ENCODE measurements at places on chromosomes 3 and 15.

- no peak for DNase-seq
Measured at GRCh38 chr3:139425745-139426400, 36.4 kb upstream of the COPB2 start.

DNA sequence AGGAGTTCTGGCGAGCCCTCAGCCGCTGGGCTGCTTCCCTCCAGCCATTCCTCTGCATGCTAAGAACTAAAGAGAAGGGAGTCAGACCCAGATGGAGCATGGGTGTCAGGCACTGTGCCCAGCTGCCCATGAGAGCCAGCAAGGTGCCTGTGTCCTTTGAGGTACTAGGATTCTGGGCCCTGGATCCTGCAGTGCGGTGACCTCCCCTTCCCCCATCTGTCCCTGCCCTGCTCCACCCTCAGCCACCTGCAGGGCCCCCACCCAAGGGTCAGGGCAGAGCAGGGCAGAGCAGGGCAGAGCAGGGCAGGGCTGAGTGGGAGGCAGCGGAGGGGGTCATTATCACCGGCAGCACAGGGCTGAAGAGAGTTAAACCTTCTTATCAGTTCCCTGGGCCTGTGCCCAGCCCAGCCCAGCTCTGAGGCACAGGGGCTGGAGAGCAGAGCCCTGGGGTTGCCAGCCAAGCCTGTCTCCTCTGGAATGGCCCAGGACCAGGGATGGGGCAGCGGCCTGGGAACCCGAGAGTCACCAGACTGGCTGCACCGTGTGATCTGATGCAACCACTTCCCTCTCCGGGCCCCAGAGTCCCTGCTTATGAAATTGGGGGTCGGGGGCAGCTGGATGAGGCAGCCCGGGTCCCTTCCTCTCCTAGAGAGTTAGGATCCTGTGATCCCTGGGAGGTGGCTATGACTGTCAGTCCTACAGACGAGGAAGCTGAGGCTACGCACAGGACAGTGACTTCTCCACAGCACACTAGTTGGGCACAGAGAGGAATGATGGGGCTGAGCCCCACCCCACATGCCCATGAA lies 17.3 kb downstream of the ZDHHC19 start:
- DNase-seq = no peak

DNA sequence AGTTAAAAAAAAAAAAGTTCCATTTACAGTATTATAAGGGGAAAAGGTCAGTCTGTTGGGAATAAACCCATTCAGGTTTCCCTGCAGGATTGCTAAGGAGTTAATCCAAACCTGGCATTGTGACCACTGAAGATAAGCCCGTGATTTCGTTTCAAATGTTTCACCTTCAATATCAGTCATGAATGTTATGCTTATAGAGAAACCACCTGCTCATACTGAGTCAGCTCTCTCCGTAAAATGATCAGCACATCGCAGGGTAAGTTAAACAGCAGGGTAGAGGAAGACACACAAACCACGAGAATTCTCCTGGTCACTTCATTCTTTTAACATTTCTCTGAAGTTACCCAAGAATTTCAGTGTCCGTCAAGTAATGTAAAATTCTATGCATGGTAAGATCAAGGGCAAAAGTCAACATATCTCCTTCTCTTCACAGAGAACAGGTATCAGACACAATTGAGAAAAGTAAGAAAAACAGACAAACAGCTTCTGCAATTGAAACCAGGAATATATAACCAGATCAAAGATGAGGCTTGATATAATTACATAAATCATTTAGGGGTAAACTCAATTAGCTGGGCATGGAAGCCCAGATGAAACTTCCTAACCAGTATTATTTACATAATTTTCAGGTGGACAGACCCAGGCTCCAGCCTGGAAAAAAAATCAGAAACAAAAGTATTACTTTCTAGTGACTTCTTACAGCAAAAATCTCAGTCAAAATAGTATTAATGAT lies 67.6 kb upstream of the ARHGEF3 start:
- DNase-seq = no peak

DNA sequence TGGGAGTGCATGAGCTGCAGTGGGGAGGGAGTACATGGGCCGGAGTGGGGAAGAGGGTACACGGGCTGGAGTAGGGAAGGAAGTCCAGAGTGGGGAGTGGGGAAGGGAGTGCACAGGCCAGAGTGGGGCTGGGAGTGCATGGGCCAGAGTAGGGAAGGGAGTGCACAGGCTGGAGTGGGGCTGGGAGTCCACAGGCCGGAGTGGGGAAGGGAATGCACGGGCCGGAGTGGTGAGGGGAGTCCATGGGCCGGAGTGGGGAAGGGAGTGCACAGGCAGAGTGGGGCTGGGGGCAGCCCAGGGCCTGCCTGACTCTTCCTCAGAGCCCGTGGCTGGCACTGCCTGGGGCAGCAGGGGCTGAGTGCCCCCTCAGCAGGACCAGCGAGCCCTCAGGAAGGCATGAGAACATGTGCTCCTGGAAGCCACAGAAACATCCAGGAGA lies 40.7 kb downstream of the KLF15 start:
- no peak for DNase-seq

DNA sequence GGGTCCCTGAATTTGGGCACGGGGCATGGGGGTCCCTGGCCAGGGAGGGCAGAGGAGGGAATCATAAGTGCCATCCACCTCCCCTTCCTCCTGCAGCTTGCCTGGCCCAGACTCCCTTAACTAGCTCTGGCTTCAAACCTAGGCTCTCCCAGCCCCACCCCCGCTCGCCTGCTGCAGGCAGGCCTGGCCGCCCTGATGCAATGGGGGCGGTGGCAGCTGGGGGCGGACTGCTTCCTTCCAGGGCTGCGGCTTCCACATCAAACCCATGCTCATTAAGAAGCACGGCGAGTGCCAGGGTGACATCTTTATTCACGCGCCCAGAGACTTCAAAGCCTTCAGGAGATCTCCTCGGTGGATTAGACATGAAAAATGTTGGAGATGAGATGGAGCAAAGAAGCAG lies 123.1 kb downstream of the TPRA1 start:
- DNase-seq = no peak

GRCh38 chr15:61759639-61760038 lies 300.6 kb downstream of the VPS13C start:
- DNase-seq = no peak

GRCh38 chr3:8001712-8002111 lies 499.9 kb upstream of the LMCD1 start:
- DNase-seq = no peak

DNA sequence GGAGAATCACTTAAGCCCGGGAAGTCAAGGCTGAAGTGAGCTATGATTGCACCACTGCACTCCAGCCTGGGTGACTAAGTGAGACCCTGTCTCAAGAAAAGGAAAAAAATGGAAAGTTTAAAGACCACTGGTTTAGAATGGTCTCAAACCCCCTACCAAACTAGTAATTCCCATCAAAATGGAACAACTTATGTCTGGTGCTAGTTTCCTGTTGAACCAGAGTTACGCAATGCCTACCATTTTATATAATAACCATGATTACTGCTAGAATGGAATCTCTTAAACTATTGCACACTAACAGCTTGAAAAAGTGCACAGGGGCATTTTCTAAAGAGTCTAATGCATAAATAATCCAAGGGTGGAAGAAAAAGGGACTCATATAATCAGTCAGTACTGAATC lies 43.6 kb downstream of the DMXL2 start:
- DNase-seq = no peak

DNA sequence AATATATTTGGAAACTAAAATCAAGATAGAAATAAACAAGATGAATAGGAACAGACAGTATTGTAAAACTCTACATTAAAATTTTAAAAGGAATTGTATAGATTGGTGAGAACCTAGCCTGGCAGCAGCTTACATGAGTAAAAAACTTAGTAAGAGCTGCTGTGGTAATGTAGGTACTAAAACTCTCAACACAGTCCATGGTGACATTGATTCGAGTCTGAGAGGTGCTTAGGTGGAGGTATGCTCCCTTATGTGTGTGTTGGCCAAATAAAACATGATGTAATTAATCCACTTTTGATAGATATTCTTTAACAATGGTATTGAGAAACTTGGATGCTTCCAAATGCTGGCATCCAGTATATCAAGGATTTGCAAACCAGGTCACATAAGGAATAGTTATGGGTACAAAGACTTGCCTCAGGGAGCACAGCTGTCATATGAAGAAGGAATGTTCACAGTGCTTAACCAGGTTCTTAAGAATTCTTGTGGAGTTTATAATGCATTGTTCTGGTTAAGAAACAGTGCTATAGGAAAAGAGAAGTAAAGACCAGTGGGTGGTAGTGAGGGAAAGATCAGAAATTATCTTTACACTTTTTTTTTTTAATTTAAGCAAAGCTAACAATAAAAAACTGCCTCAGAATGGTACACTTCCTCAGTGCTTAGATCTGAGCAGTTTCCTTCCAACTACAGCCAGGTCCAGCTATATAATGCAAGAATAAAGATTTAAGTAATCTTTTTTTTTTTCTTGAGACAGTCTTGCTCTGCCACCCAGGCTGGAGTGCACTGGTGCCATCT lies 24.6 kb upstream of the IL20RB start:
- no peak for DNase-seq

DNA sequence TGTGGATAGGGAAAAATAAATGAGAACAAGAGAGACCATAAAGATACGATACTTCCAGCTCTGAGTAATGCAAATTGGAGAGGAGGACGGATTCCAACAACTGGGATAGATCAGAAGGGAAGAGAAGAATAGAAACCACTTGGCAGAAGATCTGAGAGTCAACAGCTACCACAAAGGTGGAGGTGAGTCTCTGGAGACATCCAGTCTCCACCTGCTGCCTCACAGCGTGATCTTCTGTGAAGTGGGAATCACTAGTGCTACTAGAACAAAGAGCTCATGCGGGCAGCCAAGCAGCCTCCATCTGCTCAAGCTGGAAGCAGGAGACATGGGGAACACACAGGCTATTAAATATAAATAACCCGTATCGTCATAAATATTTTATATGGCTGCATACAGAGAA lies 558.5 kb upstream of the CFAP20DC start:
- no peak for DNase-seq

DNA sequence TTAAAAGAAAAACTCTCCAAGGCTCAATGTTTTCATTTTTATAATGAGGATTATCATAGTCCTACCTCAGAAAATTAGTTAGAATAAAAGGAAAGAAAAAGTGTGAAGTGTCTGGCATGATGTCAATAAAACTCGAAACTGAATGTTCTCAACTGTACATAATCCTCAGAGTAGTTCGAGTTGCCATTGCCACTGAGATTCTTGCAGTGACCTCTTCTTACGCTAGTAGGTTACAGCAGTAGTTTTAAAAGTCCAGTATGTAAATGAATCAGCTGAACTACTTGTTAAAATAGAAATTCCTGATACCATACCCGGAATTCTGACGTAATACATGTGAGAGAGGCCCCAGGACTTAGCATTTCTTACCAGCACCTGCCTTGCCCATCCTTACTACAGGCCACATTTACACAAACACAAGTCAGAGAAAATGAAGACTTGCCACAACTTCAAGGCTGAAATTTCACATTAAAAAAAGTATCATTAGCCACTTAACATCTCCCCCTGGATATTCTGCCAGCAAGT lies 502.6 kb downstream of the FGF12 start:
- DNase-seq = no peak

DNA sequence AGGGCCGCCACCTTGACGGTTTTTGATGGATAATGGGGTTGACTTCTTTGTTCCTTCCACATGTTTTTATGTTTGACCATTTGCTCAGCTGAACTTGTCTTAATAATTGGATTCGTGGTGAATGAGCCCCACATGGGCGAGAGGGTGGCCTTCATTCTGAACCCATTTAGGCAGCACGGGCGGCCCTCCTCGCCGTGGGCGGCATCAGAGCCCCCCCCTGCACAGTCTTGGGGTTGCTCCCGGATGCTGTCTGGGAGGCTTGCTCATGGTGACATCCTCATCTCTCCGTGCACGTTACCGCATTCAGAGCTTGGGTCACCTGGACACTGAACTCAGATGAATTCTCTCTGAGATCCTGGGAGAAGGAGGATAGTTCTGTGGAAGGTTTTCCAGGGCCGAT lies 172.3 kb upstream of the OSBPL11 start:
- no peak for DNase-seq

DNA sequence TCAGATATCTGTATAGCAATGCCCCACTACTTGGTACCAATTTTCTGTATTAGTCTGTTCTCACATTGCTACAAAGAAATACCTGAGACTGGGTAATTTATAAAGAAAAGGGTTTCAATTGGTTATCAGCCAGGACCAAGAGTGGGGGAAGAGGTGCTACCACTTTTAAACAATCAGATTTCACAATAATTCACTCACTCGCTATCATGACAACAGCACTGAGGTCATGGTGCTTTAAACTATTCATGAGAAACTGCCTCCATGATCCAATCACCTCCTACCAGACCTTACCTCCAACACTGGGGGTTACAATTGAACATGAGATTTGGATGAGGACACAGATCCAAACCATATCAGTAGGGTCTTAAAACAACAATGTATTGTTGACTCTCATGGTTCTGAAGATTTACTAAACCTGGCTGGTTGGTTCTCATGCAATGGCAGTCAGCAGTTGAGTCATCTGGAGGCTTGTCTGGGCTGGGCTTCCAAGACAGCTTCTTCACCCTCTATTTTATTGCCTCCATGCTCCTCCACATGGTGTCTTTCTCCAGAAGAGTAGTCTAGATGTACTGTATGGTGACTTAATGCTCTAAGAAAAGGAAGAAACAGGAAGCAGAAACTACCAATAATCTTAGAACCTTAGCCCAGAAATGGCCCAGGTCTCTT lies 21.2 kb upstream of the TM4SF4 start:
- no peak for DNase-seq

- no peak for DNase-seq
Measured at GRCh38 chr3:58371754-58372153, 39.1 kb downstream of the PXK start.

- no peak for DNase-seq
Measured at GRCh38 chr3:105580296-105580965, 213.7 kb downstream of the ALCAM start.

GRCh38 chr3:195839260-195840010 lies 27.7 kb upstream of the MUC4 start:
- DNase-seq = no peak

DNA sequence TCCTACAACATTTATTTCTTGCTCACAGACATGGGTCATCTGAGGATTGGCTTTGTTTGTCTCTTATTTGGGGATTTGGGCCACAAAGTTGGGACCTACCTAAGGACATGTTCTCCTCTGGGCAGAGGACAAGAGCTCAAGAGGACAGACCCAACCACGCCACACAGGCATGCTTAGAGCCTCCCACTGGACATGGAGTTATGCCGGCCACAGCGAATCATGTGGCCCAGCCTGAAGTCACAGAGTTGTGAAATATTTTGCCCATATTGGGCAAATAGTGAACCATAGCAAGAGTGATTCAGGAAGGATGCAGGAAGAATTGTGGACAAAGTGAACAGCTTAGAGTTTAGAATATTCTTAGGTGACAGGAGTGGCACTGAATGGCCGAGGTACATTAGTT lies 9.9 kb downstream of the TRAK1 start:
- no peak for DNase-seq

GRCh38 chr3:170307671-170308405 lies 49.7 kb upstream of the SKIL start:
- no peak for DNase-seq

DNA sequence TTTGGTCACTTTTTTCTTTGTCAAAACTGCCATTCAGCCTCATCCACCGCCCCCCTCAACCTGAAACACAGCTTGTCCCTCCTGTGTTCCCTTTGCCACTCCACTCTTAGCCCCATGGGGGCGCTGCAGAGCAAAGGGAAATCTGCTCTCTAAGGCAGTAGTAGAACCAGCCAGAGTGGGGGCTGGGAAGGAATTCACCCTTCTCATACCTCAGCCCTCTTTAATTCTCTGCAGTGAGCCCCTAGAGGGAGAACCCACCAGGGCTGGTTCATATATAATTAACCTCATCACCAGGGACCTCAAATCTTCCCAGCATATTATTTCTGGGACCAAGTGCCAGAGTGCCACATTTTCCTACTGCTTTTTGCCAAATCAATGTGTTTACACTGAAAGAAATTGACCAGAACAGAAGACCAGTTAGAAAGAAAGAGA lies 2.8 kb upstream of the BCL6 start:
- DNase-seq = peak; percentile 80

- DNase-seq = no peak
Measured at GRCh38 chr15:87944691-87945090, 311.8 kb downstream of the NTRK3 start.
